Stimulated activated naive B cell treated with anti-CD40 and anti-IgM and Interleukin-4, amounts not matched to agents 10 μg/mL and 1 μg/mL and 100 μg/mL, for 72 hours (primary cell): ENCODE measurements at places on chromosomes 4 and X.
A peak's percentile ranks its signal among the peaks of the same experiment; 100 is the strongest.

GRCh38 chr4:1726146-1726934 is 5.0 kb downstream of the TACC3 start:
- DNase-seq: peak; percentile 73

DNA sequence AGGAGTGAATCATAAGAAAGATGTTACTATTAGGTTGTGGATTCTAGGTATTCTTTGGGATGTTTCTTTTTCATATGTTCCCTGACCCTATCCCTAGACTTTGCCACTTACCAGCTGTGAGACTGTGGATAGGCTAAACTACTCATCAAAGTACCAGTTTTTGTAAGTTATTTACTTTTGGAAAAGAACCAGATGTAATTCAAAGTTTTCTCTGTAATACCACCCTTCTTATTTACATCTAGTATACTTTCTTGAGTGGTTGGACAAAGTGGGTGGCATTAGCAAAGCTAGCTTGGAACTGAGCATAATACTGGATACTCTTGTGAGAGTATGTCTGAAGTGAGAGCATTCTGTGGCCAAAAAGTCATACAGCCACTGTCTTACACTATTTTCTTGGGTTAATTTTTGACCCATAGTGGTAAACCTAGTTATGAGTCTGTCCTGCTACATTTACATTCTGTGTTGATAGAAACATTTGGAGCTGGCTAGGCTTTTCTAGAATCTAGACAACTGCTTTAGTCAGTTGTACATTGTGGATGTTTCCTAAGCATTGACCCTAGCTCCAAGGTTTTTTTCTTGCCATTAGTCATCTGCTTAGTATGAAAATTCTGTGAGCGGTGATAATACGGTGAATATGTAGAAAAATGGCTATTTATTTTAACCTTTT is 41.7 kb downstream of the KDM6A start:
- DNase-seq: no peak

DNA sequence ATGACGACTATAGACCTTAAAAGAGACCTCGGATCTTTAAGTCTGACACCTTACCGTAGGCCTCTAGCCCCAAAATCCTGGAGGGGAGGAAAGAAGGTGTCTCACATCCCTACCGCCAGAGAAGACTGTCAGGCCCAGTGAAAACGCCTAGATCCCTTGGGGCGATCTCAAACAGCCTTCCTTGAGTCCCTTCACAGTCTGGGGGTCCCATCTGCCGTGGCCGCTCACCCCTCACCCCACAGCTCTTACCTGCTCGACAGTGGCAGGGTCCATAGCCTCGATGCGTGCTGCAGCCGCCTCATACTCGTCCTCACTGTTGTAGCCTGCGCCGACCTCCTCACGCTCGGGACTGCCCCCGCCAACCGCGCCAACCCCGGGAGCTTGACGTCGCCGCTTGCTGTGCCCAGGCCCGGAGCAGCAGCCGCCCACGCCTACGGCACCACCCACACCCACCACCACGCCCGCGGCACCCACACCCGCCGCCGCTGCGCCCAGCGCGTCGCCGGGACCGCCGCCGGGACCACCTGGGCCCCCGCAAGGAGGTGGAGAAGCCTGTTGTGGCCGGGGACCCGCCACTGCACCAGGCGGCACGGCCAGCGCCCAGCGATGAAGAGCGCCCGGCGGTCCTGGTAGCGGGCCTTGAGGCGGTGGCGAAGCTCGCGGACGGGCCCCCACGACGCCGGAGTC is 536 bp downstream of the OTUD5 start:
- DNase-seq: peak; percentile 49

DNA sequence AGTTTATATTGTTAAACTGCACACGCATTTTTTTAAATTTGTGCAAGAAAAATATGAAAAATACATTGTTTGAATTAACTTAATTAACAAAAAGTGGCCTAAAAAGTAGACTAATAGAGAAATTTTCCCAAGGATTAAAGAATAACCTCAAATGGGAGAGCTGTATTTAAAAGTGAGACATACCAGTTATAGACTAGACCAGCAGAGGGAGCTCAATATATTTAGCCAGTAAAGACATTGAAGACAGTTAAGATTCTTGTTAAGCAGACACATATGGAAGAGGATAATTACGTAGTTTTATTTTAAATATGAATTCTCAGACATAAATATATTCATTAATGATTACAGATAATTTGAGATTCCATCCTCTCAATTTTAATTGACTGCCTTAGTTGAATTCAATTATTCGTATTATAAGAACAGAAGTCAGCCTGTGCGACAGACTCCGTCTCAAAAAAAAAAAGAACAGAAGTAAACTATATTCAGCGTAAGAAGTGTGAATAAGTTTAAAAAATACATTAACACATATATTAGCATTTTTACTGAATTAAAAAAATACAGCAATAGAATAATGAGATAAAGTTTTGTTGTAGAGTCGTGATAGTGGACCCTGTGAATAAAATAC is 64.8 kb downstream of the GLRA3 start:
- no peak for DNase-seq

DNA sequence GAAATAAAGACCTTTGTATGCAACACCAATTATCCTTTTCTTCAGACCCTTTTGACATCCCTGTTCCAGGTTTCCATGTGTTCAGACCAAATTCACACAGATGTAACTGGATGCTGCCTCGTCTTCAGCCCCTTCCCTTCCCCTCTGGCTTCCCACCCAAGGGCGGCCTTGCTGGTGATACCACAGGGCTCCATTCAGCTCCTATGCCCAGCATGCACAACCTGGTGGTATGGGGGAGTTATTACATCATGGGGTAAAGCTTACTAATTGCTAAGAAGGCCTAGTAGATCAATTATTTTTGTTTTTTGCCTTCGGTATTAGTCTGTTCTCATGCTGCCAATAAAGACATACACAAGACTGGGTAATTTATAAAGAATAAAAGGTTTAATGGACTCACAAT is 317.0 kb upstream of the CXXC4 start:
- no peak for DNase-seq

DNA sequence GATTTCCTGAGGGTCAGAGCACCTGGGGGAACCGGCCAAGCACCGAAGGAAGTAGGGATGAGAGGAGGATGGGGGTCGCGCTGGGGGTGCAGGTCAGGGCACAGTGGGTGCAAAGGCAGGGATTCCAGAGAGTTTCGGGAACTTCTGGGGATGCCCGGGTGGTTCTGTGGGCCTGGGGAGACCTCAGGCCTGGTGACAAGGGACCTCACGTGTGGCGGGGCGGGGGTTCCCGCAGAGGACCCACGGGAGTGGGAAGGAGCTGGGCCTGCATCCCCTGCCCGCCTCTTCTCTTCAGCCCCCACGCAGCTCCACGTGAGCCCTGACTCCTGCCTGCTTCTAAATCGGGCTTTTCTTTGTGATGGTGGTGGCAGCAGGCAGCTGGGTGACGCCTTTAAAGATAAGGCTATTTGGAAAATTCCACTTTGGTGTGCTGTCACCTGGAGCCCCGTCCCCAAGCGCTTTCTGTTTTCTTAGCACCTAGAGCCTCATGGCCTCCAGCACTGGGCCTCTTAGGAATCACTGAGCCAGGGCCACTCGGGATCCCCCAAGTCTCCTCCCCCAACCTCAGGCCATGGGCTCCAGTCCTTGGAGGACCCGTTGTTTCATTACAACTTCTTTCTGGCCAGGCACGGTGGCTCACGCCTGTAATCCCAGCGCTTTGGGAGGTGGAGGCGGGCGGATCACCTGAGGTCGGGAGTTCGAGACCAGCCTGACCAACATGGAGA is 7.1 kb upstream of the TBC1D14 start:
- no peak for DNase-seq
